ENCODE measurements at places on chromosomes 16 and 17. TPM values are rescaled to one million over a fixed set of nuclear protein-coding genes. Genes with fewer than 3 reads are reported as not detected.

CSHL1 gene
- total RNA-seq: not detected

AATK gene
- total RNA-seq: 0.23 TPM

C16orf92 gene
- not detected for total RNA-seq

WFIKKN1 gene
- under 0.01 TPM for total RNA-seq

MYL11 gene
- total RNA-seq: not detected

DPEP3 gene
- not detected for total RNA-seq

MARCHF10 gene
- not detected for total RNA-seq

PERCC1 gene
- not detected for total RNA-seq

MRPS23 gene
- total RNA-seq: 26.0 TPM

KRTAP4-1 gene
- not detected for total RNA-seq

CHD3 gene
- 108 TPM for total RNA-seq

CDH16 gene
- not detected for total RNA-seq

DNAAF1 gene
- not detected for total RNA-seq

CACNG5 gene
- not detected for total RNA-seq

PPY gene
- not detected for total RNA-seq

PRKCB gene
- total RNA-seq: under 0.01 TPM

NME2 gene
- total RNA-seq: 450 TPM

DRC7 gene
- 0.42 TPM for total RNA-seq

All from smooth muscle cell of the umbilical artery (primary cell).